ENCODE measurements at places on chromosomes 1 and 21.

DNA sequence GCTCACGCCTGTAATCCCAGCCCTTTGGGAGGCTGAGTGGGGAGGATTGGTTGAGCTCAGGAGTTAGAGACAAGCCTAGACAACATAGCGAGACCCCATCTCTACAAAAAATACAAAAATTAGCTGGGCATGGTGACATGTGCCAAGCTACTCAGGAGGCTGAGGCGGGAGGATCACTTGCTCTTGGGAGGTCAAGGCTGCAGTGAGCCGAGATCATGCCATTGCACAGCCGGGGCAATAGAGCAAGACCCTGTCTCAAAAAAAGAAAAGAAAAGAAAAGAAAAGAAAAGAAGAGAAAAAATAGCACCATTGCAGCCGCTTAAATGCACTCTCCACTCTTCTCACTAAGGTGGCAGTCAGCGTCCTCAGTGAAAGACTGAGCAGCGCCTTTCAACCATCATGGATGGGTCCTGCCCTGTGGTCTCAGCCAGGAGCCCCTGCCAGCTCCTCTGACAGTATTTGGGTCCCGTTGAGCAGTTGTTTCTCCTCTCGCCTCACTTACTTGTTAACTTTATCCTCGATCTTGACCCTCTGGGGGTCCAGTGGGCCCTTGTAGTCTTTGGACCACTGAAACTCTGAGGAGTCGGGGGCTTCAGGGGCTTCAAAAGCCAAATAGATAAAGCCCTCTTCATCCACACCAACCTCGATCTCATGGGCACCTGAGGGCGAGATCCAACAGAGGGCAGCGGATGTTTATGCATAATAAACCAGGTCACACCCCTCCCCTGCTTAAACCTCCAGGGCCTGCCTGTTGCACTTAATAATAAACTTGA, 36.9 kb downstream of the MYOM3 start:
- DNase-seq = peak; percentile 11

DNA sequence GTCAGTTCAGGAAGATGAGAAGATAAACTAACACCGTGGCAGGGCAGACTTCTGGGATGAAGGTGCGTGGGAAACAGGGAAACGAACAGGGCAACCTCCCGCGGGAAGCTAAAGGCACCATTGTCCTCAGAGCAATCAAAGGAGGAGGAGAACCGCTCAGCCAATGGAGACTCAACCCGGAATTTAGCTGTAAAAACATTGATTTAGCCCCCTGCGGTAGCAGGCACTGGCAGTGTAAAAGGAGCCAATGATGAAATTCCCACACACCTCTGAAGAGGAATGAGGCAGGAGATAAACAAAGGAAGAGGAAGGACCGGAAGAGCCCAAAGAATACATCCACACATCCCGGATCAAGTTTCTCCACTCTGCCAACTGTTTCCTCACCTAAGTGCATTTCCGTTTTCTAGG, 19.5 kb downstream of the HLCS start:
- no peak for DNase-seq

DNA sequence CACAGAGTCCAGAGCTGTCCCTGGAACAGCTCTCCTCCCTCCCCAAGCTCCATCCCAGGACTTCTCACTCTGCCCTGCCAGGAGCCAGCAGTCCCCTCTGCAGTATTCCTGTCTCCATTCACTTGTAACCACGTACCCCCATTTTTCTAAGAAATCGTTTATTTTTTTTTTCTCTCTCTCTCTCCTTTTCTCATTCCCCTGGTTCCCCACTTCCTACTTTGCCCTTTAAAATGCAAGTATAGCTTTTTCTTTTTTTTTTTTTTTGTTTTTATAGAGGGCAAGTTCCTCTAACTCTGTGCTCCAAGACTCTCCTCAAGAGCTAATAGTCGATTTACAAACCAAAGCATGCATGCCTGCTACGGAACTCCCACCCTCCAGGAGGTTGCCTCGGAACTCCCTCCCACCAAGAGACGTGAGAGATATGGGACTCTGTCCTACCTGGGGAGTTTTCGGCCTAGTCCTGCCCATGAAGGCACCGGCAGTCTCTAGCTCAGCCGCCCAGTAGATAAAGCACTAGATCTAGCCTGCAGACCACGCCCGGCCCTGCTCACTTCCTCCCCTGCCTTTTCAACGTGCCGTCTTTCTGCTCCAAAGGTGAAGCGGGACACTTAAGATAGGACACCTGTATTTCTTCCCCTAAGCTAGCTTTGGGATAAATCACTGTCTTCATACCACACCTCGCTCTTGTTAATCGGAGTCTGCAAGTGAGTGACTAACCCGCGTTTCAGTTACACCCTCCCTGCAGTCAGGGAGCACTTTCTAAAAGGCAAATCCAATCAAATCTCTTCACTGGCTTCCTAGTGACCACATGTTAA, 27.7 kb downstream of the TNFRSF9 start:
- no peak for DNase-seq

- DNase-seq = peak; percentile 74
These were observed 2.9 kb downstream of the FLVCR1 start for GRCh38 chr1:212860713-212861581.

- no peak for DNase-seq
These were observed 31.1 kb upstream of the BCAR3 start for GRCh38 chr1:93712741-93713140.

GRCh38 chr1:224564454-224565084, 51.5 kb upstream of the CNIH3 start:
- DNase-seq = peak; percentile 89

GRCh38 chr1:174990382-174990999, 9.3 kb upstream of the CACYBP start:
- peak; percentile 7 for DNase-seq

GRCh38 chr1:167107456-167107855, 13.6 kb downstream of the STYXL2 start:
- no peak for DNase-seq

- no peak for DNase-seq
These were observed 131.6 kb downstream of the RRAGC start for GRCh38 chr1:38727684-38728584.

DNA sequence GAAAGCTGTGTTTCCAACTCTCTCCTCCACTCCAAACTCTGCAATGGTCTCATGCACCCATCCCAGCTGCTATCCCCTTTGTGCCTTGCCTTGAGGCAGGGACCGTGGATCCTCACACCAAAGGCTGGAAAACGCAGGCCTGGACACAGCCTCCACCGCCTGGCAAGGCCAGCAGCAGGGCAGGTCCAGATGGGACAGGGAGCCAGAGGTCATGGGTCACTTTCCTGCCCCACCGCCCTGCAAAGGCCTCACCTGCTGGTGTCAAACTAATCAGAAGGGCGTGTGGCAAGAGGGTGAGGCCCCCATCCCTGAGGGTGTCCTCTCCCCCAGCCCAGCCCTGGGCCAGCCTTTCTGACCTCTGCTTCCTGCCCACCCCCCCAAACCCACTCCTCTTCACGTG, 106.3 kb downstream of the PAX7 start:
- DNase-seq = no peak

- no peak for DNase-seq
These were observed 134.0 kb downstream of the HIVEP3 start for GRCh38 chr1:41784531-41785274.

- DNase-seq = no peak
These were observed 65.8 kb downstream of the MEGF6 start for GRCh38 chr1:3545363-3546047.

DNA sequence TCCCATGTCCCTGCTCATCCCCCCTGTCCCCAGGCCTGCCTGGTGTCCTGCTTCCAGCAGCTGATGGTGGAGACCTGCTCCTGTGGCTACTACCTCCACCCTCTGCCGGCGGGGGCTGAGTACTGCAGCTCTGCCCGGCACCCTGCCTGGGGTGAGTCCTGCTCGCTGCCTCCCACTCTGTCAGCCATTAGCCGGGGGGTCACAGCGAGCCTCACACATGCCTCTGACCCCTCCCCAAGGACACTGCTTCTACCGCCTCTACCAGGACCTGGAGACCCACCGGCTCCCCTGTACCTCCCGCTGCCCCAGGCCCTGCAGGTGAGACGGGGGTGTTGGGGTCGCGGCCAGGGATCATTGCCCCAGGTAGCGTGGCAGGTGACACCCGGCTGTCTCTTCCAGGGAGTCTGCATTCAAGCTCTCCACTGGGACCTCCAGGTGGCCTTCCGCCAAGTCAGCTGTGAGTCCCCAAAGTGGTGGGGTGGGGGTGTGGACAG, 10.0 kb downstream of the SCNN1D start:
- DNase-seq = peak; percentile 50

DNA sequence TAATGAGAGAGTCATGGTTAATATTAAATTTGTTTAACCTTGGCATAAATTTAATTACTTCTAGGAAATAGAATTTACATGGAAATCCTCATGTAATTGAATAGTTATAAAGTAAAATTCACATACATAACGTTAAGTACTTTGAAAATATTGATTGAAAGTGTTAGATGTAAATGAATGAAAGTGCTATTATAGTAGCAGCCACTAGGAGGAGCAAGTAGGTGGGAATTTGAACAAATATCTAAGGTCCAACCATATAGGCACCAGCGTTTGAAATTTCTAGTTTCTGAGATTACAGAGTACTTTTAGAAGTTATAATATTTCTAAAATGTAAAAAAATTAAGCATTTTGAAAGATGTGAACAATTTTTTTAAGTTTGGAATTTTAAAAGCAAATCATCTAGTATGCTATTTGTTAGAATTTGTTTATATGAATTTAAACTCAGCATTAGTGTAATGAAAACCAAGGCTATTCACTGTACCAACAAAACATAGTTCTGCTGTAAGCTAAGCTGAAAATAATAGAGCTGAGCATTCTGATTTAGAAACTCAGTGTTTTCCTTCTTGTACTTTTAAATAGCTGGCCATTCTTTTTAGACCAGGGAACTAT, 3.3 kb downstream of the B3GALT2 start:
- DNase-seq = peak; percentile 14

- no peak for DNase-seq
These were observed 50.6 kb upstream of the MRPS6 start for GRCh38 chr21:34022627-34023335.

GRCh38 chr1:34896612-34897011, 32.8 kb downstream of the DLGAP3 start:
- no peak for DNase-seq

- DNase-seq = peak; percentile 74
These were observed 352.0 kb downstream of the NUF2 start for GRCh38 chr1:163673759-163674151.

DNA sequence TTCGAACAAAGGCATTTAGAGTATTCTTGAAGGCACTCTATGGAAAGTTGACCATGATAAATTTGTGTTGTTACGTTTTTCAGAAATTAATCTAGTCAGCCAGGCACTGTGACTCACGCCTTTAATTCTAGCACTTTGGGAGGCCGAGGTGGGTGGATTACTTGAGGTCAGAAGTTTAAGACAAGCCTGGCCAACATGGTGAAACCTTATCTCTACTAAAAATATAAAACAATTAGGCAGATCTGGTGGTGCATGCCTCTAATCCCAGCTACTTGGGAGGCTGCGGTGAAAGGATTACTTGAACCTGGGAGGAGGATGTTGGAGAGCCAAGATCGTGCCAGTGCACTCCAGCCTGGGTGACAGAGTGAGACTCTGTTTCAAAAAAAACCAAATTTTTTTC, 130.6 kb upstream of the BRINP3 start:
- no peak for DNase-seq

DNA sequence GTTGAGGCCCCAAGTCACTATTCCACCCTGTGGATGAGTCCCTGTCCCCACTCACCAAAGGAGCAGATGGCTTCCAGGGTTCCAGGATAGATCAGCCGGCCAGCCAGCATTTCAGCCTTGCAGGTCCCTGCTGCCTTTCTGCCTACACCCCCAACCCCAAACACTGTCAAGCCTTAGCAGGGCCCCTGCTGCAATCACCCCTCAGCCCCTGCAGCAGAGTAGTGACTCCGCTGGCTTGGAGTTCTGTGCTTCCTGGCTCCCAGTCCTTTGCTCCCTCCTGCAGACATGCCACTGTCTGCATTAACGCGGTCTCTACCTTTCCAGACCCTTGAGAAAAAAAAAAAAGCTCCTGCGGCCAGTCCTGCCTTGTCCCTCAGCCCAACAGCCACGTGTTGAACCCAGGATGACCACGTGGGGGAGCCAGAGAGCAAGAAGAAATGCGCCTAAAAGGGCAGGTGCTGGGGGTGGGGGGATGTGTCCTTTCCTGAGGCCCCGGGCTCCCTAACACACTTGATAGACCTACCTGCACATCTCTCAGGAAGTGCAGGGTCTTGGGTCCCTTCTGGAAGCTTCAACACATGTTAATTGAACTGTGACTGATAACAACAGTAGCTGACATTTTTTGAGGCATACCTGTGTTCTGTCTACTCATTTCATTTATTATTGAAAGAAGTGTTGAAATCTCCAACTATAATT, 37.4 kb downstream of the RASSF5 start:
- peak; percentile 34 for DNase-seq

DNA sequence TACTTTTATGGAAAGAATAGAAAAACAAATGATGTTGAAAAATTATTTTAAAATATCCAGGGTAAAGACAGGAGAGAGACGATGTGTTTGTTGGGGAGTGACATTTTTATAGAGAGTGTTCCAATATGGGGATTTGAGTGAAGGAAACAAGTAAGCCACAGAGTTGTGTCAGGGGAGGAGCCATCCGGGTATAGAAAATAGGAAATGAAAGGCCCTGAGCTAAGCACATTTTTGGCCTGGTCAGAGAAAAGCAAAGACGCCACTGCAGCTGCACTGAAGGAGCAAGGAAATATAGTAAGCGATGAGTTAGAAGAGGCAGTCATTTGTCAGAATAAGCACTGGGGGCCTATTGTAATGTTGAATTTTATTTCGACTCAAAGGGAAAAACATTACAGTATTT, 107.3 kb upstream of the ADGRL4 start:
- no peak for DNase-seq

DNA sequence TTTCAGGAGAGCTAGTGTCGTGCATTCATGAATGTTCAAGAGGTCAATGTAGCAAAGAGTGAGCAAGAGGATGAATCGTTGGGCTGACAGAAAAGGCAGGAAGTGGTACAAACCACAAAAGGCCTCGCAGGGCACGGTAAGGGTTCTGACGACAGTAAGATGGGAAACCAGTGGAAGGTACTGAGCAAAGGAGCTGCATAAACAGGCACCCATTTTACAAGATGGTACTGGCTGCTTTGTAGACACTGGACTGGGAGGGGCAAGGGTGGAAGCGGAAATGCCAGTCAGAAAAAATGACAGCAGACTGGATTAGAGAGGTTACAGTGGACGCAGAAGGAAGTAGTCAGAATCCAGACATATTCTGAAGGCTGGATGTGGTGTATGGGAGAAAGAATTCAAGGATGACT, 123.5 kb downstream of the PTPN14 start:
- DNase-seq = no peak

DNA sequence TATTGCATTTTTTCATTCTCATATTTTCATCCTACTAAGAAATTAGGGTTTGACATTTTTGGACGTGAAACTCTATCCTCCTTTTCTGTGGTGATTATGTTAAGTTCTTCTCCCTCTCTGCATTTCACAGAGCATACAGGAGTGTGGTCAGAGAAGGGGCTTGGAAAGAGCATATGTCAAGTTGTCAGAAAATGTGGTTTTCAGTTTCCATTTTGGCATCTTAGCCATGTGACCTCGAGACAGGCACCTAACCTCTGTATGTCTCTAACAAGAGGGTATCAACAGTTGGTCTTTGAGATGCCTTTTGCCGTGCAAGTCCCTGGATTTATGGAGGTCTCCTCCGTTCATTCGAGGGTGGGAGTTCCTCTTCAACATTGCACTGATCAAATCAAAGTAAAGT, 140.7 kb downstream of the CYYR1 start:
- no peak for DNase-seq

GRCh38 chr1:9294910-9295636, 2.4 kb downstream of the SPSB1 start:
- no peak for DNase-seq

- peak; percentile 14 for DNase-seq
These were observed 4.9 kb upstream of the NPL start for GRCh38 chr1:182784556-182785171.

All from NCI-H524 (cell line).